ENCODE measurements at places on chromosomes 12 and 14. TPM values are rescaled to one million over a fixed set of nuclear protein-coding genes. Genes with fewer than 3 reads are reported as not detected.

RNASE3 gene
- total RNA-seq: not detected

DBX2 gene
- total RNA-seq: not detected

SMCO2 gene
- 0.40 TPM for total RNA-seq

HEBP1 gene
- 26.4 TPM for total RNA-seq

RACGAP1 gene
- total RNA-seq: 14.5 TPM

ACSM4 gene
- not detected for total RNA-seq

PRB2 gene
- not detected for total RNA-seq

MYH6 gene
- not detected for total RNA-seq

KRT85 gene
- total RNA-seq: not detected

PRIM1 gene
- 3.6 TPM for total RNA-seq

PTGR2 gene
- 6.1 TPM for total RNA-seq

TGM1 gene
- 0.65 TPM for total RNA-seq

LETMD1 gene
- total RNA-seq: 60.3 TPM

SUPT16H gene
- total RNA-seq: 65.9 TPM

UNC79 gene
- total RNA-seq: 0.33 TPM

ZC2HC1C gene
- 0.69 TPM for total RNA-seq

KRT4 gene
- not detected for total RNA-seq

PRR4 gene
- 1.2 TPM for total RNA-seq

KRT78 gene
- not detected for total RNA-seq

CEBPE gene
- not detected for total RNA-seq

GYS2 gene
- total RNA-seq: not detected

CLEC7A gene
- not detected for total RNA-seq

CD27 gene
- not detected for total RNA-seq

TAS2R30 gene
- total RNA-seq: 7.5 TPM

GPR135 gene
- total RNA-seq: 4.9 TPM

KRT74 gene
- not detected for total RNA-seq

KRT8 gene
- 9.3 TPM for total RNA-seq

TRPV4 gene
- 1.4 TPM for total RNA-seq

ABCC9 gene
- 46.0 TPM for total RNA-seq

NKX2-1 gene
- total RNA-seq: not detected

TAS2R42 gene
- total RNA-seq: not detected

RBP5 gene
- not detected for total RNA-seq

AQP2 gene
- not detected for total RNA-seq

PMEL gene
- total RNA-seq: 0.65 TPM

OLR1 gene
- total RNA-seq: not detected

DIO2 gene
- 18.7 TPM for total RNA-seq

HOXC6 gene
- total RNA-seq: 2.3 TPM

RASSF9 gene
- total RNA-seq: 3.9 TPM

ZDHHC22 gene
- total RNA-seq: not detected

OTOGL gene
- 0.07 TPM for total RNA-seq

SLC6A15 gene
- 0.33 TPM for total RNA-seq

PTPRO gene
- 2.2 TPM for total RNA-seq

LRP1-AS gene
- not detected for total RNA-seq

GDF11 gene
- total RNA-seq: 15.3 TPM

SCN8A gene
- 19.2 TPM for total RNA-seq

CCDC177 gene
- not detected for total RNA-seq

ARHGDIB gene
- total RNA-seq: 11.4 TPM

CBLN3 gene
- 4.2 TPM for total RNA-seq

FLRT2 gene
- total RNA-seq: 7.9 TPM

HOXC10 gene
- not detected for total RNA-seq

AHSA1 gene
- total RNA-seq: 86.5 TPM
